Thyroid gland (tissue), 4 donors: ENCODE measurements at places on chromosomes 2 and 18.
A peak's percentile ranks its signal among the peaks of the same experiment; 100 is the strongest.

DNA sequence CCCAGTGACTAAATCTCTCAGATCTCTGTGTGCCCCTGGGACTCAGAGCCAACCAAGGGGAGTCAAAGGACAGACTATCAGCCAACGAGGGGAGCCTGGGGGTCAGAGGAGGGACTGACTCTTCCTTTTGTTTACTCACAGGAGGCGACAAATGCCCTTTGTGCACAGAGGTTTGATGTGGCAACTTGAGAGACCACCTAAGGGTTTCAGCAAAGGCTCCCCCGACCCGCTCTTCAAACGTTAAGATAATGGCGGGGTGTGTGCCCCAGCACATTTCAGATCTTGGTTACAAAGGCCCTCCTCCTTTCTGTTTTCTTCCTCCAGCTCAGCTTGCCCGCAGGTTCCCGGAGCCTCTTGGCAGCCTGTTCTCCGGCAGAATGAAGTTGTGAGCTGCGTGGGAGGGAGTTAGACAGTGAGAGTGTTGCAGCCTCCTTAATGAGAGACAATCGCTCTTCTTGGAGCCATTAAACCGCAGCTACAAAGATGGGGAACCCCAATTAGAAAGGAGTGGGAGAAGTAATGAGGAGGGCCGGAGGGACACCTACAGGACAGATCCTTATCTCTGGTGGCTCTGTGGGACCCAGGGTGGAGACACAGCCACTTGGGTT lies 76.2 kb downstream of the KIAA2012 start:
- no peak for DNase-seq

- no peak for DNase-seq
Measured at GRCh38 chr18:12088731-12089375, 4.8 kb upstream of the ANKRD62 start.

GRCh38 chr2:63189026-63189425 lies 138.4 kb downstream of the OTX1 start:
- DNase-seq: no peak

GRCh38 chr2:27051902-27052645 lies 606 bp downstream of the AGBL5 start:
- peak; percentile 19 for DNase-seq

GRCh38 chr2:33072614-33073013 lies 125.9 kb downstream of the LTBP1 start:
- DNase-seq: no peak

DNA sequence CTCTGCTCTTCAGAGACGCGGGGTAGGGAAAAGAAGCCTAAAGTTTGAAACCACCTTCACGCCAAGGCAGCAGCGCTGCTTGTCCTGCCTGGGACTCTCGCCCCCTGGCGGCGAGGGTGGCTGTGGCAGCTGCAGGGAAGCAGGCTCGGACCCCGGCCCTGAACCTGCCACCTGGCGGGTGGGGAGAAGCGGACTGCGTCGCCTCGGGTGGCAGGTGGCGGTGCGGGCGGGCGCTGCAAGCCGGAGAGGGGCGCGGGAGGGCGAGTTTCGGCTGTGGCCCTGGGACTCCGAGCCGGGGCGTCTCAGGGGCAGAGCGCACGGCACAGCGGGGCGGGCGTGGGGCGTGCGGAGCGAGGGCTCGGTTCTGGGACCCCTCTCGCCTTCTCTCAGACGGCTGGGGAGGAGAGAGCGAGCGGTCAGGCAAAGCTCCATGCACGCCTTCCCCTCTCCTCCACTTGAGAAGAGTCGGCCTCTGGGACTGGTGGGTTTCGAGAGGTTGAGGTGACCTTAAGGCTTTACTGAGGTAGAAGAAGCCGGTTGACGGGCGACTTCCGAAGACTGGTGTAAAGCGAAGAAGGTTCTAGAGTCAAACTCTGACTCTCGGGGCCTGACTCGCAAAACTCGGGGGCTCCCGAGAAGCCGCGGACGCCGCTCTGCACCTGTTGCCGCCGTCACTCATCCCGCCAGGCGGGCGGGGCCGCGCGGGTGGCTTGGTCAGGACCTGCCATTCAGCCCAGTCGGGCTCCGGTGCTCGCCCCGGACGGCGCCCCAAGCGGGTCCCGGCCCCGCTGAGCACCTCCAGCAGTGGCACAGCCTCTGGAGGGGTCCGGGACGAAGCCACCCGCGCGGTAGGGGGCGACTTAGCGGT lies 1.1 kb upstream of the BOLL start:
- DNase-seq: peak; percentile 35

- no peak for DNase-seq
Measured at GRCh38 chr2:72012886-72013574, 134.6 kb downstream of the CYP26B1 start.

- no peak for DNase-seq
Measured at GRCh38 chr2:201790989-201791388, 10.3 kb upstream of the ALS2 start.

- DNase-seq: no peak
Measured at GRCh38 chr2:157696036-157696435, 67.4 kb upstream of the ACVR1C start.

DNA sequence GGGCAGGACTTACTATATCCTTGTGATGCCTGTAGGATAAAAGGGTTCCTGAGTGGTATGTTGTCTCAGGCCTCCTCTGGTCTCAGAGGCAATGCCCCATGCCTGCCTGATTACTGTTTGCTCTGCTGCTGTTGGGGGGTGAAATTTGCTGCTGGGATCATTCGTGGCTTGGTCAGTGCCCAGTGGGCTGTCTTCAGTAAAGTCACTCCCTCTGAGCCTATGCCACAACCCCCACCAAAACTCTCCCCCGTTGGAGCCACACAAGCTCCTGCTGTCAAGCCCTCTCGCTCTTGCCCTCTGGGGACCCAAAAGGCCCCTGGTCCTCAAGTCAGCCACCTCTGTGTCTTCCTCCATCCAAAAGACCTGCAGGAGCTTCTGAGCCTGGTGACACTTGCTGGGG lies 38.6 kb upstream of the TGIF1 start:
- no peak for DNase-seq

DNA sequence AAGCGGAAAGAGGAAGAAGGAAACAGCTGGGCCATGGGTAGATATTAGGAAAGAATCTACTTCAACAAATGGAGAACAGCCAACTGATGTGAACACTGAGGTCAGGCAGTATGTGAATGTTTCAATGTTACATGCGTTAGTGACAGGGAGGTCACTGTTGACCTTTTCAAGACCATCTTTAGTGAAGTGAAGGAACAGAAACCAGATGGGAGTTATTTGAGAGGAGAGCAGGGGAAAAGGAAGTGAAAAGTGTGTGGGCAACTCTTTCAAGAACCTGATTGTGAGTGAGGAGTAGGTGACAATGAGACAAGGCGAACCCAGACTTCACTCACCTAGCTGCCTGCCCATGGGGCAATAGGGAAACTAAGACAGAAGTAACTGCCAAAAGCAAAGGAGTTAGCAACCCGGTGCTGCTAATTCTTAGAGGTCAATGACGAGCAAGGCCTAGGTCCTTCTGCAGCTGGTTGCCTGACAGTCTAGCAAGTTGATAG lies 67.0 kb downstream of the SP3 start:
- no peak for DNase-seq

GRCh38 chr2:95380280-95380679 lies 22.2 kb upstream of the FAHD2A start:
- no peak for DNase-seq

DNA sequence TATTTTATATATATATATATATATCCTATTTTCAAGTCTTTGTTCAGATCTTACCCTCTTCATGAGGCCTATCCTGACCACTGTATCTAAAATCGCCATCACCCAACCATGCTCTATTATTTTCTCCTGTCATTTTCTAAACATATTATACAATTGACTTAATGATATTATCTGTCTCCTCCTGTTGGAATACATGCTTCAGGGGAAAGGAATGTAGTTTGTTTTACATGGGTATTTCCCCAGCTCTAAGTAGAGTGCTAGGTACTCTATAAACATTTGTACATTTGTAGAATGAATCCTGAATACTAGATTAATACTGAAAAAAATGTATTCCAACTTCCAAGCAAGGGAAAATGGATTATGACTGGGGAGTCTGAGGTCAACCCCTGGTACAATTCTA lies 26.2 kb downstream of the TTC21B start:
- no peak for DNase-seq

DNA sequence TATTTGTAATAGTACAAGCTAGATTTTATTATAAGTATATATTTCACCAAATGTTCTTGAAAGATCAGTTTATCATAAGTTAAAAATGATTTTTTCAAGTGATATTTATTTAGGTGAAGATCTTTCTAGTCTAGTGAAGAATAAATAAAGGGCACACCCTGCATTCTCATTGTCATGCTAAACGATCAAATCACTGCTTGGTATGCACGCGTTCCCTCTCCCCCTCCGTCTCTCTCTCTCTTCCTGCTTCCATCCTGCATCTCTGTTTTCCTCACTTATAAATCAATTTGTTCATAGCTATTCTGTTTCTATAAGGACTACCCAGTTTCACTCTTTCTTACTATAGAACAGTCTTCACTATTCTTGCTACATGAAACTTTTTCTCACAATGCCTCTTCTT lies 1067.4 kb downstream of the LRP1B start:
- no peak for DNase-seq

GRCh38 chr2:181991171-181991885 lies 5.7 kb downstream of the PPP1R1C start:
- no peak for DNase-seq
